Osteoblast (primary cell): ENCODE measurements at places on chromosomes 16 and 17. TPM values are rescaled to one million over a fixed set of nuclear protein-coding genes. Genes with fewer than 3 reads are reported as not detected.

CCL18 gene
- 0.36 TPM in 1 of 2 replicates, not detected in the other for total RNA-seq

CDRT4 gene
- total RNA-seq = 2.7 and 3.3 TPM in 2 replicates

ABI3 gene
- under 0.01 and 0.36 TPM in 2 replicates for total RNA-seq

CBLN1 gene
- total RNA-seq = not detected in 2 replicates

ZMYND15 gene
- 0.59 and 1.4 TPM in 2 replicates for total RNA-seq

CMC2 gene
- total RNA-seq = 13.6 and 18.5 TPM in 2 replicates

RSKR gene
- total RNA-seq = 4.1 and 4.3 TPM in 2 replicates

HSF4 gene
- 5.8 and 8.5 TPM in 2 replicates for total RNA-seq

FZD2 gene
- 15.9 and 23.9 TPM in 2 replicates for total RNA-seq

ABCC12 gene
- total RNA-seq = not detected in 2 replicates

KCTD19 gene
- not detected in 2 replicates for total RNA-seq

ABCC11 gene
- total RNA-seq = under 0.01 and 0.29 TPM in 2 replicates

IGF2BP1 gene
- total RNA-seq = 0.59 and 1.4 TPM in 2 replicates

DNASE1L2 gene
- total RNA-seq = 0.72 and 0.88 TPM in 2 replicates

FBXW10B gene
- 0.29 and 0.36 TPM in 2 replicates for total RNA-seq

MSLN gene
- under 0.01 and 1.2 TPM in 2 replicates for total RNA-seq

SDR42E2 gene
- not detected in 2 replicates for total RNA-seq

ANKRD40CL gene
- total RNA-seq = 0.36 TPM in 1 of 2 replicates, not detected in the other

FSCN2 gene
- 2.9 and 5.1 TPM in 2 replicates for total RNA-seq

CRYBA1 gene
- total RNA-seq = not detected in 2 replicates

CCL22 gene
- not detected in 2 replicates for total RNA-seq

EPX gene
- not detected in 2 replicates for total RNA-seq

PRRT2 gene
- 1.4 and 4.1 TPM in 2 replicates for total RNA-seq

FOXJ1 gene
- total RNA-seq = not detected in 2 replicates

RBFOX1 gene
- total RNA-seq = not detected in 2 replicates

TLCD2 gene
- 4.7 TPM in 2 replicates for total RNA-seq

NACA2 gene
- total RNA-seq = under 0.01 TPM in 1 of 2 replicates, not detected in the other

KRT32 gene
- not detected in 2 replicates for total RNA-seq

PLA2G10 gene
- not detected in 2 replicates for total RNA-seq
